PC-9 (cell line): ENCODE measurements at places on chromosomes 6 and 20. TPM values are rescaled to one million over a fixed set of nuclear protein-coding genes. Genes with fewer than 3 reads are reported as not detected.

DNA sequence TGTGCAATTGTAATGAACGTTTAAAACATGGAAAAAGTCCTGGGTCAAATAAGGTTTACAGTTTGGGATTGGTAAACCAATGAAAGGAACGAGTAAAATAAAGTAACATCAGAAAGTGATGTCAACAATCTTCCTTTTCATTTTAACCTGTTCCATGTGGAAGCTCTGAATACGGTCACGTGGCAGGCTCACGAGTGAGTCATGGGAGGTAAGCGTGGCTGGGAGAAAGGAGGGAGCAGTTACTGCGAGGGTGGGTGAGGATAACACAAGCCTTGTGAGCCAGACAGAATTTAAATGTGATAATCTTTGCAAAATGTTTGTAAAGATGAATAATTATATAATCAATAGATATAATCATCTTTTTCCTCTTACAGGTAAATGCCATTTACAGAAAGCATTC, 171.3 kb upstream of the HDAC2 start:
- no peak for DNase-seq

DNA sequence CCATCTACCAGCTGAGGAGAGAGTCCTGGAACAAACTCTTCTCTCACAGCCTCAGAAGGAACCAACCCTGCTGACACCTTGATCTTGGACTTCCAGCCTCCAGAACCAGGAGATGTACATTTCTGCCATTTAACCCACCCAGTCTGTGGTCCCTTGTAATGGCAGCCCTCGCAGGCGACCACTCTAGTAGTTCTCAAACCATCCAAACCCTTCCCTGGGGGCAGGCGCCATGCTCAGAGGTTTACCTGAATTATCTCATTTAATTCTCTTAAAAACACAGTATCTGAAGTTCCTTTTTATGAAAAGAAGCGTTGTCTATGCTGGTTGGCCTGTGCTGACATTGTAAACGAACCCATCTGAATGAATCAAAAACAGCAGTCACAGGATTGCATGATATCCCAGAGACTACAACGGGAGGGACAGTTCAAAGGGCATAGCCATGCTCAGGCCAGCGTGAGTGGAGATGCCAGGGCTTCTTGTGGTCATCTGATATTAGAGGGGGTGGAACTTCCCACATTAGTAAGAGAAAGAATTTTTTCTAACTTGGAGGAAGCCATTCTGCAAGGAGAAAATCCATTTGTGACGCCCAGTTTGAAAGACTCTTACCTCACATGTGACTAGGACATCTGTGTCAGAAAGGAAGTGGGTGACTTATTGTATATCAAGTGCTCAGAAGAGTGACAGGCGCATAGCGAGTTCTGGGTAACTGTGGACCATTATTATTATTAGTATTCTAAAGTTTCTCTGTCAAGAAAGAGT, 17.2 kb upstream of the TAGAP start:
- no peak for DNase-seq

- DNase-seq = no peak
These were observed 53.1 kb upstream of the SNX9 start for GRCh38 chr6:157769776-157770426.

DNA sequence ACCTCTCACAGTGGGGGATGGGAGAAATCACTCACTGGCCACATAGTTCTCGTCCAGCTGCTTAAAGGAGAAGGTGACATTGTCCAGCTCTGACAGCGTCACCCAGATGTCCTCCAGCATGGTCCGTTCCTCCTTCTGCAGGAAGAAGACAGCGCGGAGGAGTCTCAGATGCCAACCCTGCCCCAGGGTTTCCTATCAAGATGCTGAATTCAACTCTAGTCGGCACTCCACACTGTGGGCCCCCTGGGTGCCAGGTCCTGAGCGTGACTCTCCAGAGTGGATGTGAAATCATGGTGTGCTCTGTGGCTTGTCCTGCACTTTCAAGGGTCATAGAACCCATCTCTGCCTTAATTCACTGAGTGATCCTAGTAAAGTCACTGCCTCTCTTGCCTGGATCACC, 193.2 kb downstream of the PREX1 start:
- no peak for DNase-seq

- DNase-seq = peak; percentile 25
These were observed 2.0 kb downstream of the FOXC1 start for GRCh38 chr6:1611572-1612298.

DNA sequence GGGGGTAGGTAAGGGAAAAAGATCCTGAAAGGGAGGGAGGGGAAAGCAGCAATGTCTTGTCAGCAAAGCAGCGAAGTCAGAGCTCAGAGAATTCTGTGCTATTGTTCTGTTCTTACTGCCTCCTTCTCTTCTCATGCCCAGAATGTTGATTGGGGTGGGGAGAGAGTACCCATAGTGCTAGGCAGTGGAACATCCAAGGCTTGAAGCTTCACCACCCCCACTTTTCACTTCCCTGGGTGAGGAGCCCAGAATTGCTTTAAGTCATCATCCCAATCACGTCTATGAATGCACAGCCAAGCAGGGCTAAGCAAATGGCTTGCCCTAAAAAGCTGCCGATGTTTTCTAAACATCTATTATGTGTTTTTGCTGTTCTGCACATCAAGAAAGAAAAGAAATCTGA, 16.5 kb downstream of the REPS1 start:
- no peak for DNase-seq

- DNase-seq = peak; percentile 81
These were observed 337.5 kb upstream of the CITED2 start for GRCh38 chr6:139711804-139712585.

DNA sequence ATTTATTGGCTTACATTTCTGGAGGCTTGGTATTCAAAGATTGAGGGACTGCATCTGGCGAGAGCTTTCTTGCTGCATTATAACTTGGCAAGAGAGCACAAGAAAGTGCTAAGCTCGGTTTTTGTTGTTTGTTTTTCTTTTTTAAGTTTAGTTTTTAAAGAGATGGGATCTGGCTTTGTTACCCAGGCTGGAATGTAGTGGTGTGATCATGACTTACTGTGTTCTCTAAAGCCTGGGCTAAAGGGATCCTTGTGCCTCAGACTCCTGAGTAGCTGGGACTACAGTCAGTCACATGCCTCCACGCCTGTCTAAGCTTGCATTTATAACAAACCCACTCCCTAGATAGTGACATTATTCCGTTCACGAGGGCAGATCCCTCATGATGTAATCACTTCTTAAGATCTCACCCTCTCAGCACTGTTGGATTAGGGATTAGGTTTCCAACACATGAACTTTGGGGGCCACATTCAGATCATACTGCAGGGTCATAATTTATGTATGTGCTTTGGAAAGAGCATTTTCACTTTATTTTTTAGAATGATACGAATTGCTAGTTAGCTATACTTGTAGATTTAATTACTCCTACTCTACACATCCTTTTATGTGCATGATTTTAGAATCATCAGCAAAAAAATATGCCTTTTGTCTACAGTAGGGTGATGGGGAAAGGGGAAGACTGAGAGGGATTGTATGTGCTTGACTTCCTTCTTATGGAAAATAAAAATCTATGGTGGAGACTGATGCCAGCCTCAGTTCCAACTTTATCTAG, 167.8 kb downstream of the JARID2 start:
- DNase-seq = no peak

DNA sequence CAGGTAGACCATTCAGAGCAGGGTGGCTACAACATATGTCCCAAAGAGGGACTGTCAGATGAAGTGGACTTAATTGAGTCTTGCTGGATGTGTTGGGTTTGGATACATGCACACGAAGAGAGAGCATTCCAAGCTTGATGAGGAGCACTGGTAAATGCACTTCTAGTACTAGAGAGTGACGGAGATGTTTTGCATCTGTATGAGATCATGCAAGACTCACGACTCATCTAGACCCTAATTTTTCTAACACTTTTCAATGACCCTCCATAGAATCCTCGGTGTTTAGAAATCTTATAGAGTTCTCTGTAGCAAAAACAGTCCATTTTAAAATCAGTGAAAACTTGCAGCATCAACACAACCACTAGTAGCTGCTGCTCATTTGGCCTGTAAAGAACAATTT, 4.8 kb upstream of the AIG1 start:
- DNase-seq = no peak

GRCh38 chr6:149806127-149806526, 56.6 kb downstream of the PCMT1 start:
- no peak for DNase-seq

RAD21L1 gene
- 0.60 TPM in 1 of 2 replicates, not detected in the other for total RNA-seq
